ENCODE measurements at places on chromosomes 7 and 10.

- no peak for DNase-seq
These were observed 178.7 kb downstream of the DNAJB6 start for GRCh38 chr7:157515342-157516041.

GRCh38 chr10:124864421-124865193, 63.0 kb downstream of the ABRAXAS2 start:
- DNase-seq: no peak

- DNase-seq: peak; percentile 69
These were observed 7.9 kb downstream of the SLC25A28 start for GRCh38 chr10:99612167-99612831.

DNA sequence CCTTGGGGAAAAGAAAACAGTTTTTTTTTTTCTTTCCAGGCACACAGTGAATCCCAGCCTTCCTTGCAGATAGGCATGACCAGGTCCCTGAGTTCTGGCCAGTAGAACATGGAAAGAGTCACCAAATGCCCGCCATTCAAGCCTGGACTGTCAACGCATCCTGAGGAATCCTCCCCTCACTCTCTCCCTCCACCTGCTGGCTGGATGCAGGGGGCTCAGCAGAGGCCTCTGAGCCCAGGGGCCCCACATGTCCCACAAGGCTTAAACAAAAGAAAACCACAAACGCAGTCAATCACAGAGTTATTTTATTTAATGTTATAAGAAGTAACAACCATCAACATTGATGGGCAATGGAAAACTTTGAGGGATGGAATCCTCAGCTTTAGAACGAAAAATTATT, 93.1 kb downstream of the JCAD start:
- no peak for DNase-seq

GRCh38 chr7:133401225-133401624, 148.3 kb downstream of the EXOC4 start:
- no peak for DNase-seq

GRCh38 chr7:79608005-79608404, 154.5 kb upstream of the MAGI2 start:
- no peak for DNase-seq

- DNase-seq: peak; percentile 88
These were observed 34.7 kb downstream of the DDIT4 start for GRCh38 chr10:72308320-72308987.

GRCh38 chr7:29919790-29920189, 69.8 kb downstream of the SCRN1 start:
- DNase-seq: no peak

- no peak for DNase-seq
These were observed 21.6 kb downstream of the WBP1L start for GRCh38 chr10:102765336-102765735.
